ENCODE measurements at places on chromosomes 2 and 18.

- no peak for DNase-seq
Measured at GRCh38 chr18:33107511-33107910, 333.0 kb downstream of the CCDC178 start.

GRCh38 chr2:171718720-171719119 lies 31.5 kb downstream of the DYNC1I2 start:
- DNase-seq = no peak

DNA sequence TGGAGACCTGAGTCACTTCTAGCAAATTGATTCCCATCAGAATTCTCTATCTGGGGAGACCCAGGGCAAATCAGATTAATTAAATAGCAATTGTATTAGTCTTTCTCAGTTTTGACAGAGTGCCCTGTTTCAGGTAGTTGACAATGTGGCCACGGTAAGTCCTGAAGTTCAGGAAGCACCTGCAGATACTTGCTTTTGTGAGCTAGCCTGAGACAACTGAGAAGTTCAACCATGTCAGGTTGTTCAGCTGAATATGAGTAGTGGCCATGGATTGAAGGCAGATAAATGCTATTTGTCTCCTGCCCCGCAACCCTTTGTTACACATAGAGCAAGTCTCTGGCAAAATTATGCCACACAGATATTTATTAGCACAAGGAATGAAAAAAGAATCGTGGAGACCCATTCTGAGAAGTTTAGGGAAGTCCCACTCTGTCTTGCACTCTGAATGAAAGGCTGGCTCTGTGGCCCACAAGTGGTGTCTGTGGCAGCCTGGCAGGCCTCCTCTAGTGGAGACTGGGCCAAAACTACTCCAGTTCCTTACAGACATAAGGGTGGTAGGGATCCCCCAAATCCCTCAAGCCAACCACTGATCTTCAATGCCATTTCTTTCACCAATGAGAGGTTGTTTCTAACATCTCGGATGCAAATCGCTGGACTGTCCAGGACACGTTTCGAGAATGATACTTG lies 61.3 kb downstream of the POU3F3 start:
- no peak for DNase-seq

DNA sequence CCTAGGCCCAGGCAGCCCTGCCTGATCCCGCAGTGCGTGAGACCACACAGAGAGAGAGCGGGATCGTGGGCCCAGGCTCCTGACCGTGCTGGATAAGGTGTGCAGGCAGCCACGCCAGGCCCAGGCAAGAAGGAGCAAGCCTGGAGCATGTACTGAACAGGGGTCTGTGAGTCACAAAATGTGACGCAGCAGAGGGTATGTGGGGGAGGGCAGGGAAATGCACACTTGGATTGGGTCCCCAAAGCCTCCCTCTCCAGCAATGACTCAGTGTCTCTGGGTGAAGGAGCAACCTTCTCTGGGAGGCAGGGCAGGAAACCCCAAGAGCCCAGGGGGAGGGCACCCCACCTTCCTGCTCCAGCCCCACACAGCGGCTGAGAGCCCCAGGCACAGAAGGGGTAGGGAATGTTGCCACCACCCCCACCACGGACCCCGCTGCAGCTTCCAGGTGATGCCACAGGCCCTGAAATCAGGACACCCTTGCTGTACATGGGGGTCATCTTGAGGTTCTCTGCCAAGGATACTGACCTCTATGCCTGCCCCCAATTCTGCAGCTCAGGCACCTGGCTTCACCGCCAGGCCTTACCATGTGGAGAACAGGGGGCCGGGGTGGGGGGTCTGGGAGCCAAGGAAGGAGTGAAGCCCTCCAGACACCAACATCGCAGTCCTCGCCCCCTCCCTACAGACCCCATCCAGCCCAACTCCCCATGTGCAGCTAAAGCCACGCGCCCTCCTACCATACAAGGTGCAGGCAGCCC lies 1.3 kb upstream of the GPC1 start:
- no peak for DNase-seq

DNA sequence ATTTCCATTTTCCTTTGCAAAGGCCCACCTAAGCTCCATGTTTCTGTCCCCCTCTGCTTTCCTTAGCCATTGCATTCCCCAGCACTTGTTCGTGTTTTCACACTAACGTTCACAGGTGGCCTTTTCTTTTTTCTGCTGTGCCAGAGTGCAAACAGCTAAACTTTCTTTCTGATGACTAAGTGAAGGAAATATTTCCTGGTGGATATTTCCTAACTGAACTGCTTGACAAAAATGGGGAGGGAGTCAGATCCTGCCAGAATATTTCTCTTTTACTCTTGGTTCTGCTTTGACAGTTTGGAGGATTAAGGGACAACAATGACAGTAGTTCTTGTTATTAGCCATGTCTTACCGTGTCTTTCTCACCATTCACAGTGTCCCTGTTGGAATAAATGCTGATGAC lies 344.0 kb downstream of the ARHGAP15 start:
- DNase-seq = no peak

GRCh38 chr2:240164586-240164985 lies 24.1 kb upstream of the OTOS start:
- no peak for DNase-seq

DNA sequence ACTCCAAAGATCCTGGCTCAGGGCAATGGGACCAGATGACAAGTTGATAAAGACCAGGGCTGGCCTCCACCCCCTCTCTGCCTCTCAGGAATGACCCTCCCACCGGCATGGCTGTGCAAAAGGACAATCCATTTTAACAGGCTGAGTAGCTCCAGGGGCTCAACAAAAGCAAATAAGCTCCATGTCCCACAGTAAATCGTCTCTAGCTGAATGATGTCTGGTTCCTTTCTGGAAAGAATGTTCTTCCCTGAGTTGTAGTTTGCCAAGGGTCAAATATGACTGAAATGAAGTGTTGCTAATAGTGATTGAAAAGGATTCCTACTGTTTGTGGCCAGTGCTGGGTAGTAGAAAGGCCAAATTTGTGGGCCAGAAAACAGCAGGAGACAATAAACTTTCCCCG lies 434.4 kb upstream of the ETAA1 start:
- DNase-seq = no peak

DNA sequence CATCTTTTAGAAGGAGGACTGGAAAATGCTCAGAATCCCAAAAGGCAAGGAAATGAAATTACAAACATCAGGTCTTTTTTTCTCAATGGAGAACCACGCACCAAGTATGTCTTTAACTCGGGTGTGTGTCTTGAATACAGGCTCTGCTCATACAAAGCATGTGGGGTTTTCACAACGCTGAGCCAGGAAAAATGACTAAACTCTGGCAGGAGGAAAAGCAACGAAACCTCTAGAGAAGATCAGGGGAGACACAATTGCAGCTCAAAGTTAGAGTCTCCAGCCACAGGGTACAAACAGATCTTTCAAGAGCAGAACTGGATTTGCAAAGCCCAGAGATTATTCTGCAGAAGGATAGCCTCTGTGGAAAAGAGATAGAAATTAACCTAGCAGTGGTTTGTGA lies 42.8 kb upstream of the TPO start:
- DNase-seq = no peak

DNA sequence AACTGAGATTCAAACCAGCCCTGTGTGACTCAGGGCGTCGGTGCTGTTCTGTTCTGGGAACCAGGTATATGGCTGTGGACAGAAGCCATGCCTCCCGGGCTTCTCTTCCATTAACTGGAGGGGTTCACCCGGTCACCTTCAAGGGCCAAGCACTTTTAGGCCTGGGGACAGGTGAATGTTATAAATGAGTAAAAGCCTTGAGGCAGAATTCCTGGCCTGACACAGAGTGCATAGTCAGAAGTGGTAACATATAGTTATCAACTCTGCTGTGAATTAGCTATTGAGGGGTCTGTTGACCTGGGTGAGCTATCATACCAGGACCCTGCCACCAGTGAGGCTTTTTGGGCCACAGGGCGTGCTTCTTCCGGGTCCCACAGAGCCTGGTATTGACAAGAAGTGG lies 2.7 kb downstream of the FHOD3 start:
- DNase-seq = no peak

- no peak for DNase-seq
Measured at GRCh38 chr2:239836021-239836765, 188.9 kb downstream of the NDUFA10 start.

GRCh38 chr2:71742953-71743601 lies 289.7 kb downstream of the DYSF start:
- no peak for DNase-seq

DNA sequence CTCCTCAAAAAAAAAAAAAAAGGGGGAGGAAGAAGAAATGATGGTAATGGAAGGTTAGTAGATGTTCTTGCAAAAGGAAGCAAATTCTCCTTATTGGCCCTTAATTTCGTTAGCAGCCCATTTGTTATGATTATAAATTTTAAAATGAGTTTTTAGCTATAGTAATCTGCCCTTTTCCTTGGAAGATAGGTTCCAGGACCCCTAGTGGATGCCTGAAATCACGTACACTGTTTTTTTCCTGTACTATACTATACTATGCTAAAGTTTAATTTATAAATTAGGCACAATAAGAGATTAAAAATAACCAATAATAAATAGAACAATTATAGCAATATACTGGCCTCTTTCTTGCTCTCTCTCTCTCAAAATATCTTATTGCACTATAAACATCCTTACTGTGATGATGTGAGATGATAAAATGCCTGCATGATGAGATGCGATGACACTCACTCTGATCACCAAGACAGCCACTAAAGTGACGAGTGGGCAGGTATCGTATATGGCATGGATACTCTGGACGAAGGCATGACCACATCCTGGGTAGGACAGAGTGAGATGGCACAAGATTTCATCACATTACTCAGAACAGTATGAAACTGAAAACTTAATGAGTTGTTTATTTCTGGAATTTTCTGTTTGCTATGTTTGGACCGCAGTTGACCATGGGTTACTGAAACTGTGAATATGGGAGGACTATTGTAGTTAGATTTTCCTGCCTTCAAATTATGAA lies 87.2 kb downstream of the KCTD18 start:
- DNase-seq = no peak

DNA sequence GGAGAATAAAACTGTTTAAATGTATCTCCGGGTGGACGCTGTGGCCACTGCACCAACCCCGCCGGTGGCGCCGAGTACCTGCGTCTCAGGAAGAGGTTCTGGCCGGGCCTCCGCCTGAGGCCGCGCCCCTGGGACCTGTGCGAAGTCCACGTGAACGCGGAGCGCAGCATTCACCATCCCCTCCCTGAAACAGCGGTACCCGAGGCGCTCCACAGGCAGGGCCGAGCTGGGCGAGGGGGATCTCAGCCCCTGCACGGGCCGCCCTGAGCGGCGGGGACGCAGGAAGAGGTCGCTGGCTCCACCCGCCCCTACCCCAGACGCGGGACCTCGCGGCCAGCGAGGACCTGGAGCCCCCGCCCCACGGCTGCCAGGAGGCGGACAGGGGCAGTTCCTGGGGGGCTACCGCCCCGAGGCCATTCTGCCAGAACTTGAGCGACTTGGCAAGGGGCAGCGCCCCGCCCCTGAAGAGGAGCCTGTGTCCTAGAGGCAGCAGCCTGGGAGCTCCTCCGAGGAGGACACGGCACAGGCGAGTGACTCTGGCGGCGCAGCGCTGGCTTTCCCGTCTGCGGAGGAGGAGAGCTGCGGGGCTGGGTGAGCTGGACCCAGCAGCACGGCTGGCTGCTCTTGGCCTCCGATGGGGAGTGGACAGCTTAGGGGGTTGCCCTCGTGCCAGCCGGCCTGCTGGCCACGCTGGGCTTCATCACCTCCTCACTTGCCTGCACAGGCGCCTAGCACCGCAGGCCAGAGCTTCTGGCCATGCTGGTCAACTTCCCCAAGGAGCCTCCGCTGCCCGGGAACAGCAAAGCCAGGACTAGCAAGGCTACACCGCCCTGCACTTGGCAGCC lies 9.7 kb upstream of the TEKT4 start:
- no peak for DNase-seq

DNA sequence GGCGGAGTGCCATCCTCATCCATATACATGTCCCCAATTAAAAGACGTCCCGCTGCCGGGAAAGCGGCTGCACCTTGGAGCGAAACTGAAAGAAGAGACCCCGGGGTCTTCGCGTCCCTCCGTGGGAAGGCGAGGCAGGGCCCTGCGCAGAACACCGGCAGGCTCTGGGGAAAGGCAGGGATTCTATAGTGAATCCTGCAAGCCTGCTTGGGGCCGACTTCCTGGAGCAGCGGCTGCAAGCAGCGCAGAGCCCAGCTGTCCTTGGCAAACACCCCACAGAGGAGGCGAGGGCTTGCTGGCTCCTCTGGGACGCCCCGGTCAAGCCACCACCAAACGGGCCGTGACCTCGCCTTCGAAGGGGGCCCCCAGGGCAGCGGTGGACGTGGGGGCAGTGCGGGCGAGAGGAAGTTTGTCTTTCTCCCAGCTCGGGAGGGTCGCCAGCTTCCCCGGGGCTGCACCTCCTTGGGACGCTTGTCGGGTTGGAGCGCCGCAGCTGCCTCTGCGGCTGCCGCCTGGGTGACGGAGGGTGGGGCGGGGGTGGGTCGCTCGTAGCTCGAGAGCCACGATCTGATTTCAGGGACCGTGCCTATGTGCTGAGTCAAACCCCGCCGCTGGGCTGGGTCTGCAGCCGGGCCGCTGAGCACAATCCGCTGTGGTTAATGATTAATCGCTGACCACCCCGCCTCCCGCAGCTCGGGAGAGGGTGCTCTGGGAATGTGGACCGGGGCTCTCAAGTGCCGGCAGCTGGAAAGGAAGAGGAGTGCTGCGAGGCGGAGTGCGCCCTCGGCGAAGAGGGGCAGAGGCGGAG lies 486 bp upstream of the GPR39 start:
- no peak for DNase-seq

- no peak for DNase-seq
Measured at GRCh38 chr18:56550121-56550520, 88.3 kb downstream of the TXNL1 start.

GRCh38 chr2:133265432-133265949 lies 302.8 kb downstream of the NCKAP5 start:
- DNase-seq = no peak

GRCh38 chr2:19901442-19902215 lies at the start of gene TTC32:
TTC32 (minus strand) TSS chr2:19901983; CDS start chr2:19901854, 129 bp downstream.
- peak; percentile 89 for DNase-seq

GRCh38 chr2:189327879-189328847 lies 113.1 kb upstream of the WDR75 start:
- no peak for DNase-seq

GRCh38 chr2:201790989-201791388 lies 10.3 kb upstream of the ALS2 start:
- no peak for DNase-seq

Data from stimulated activated CD8-positive, alpha-beta memory T cell treated with anti-CD3 and anti-CD28 coated beads, Interleukin-12 subunit alpha, Interleukin-12 subunit beta, amount 100 ng/mL, for 1 hour (primary cell).